Left renal pelvis (tissue), 4 donors: ENCODE measurements at places on chromosomes 3 and 15.

- no peak for DNase-seq
Observed at GRCh38 chr3:64756398-64756986, 68.7 kb upstream of the ADAMTS9 start.

- no peak for DNase-seq
Observed at GRCh38 chr15:78440375-78441373, 2.7 kb downstream of the IREB2 start.

- no peak for DNase-seq
Observed at GRCh38 chr3:53056442-53056841, 10.6 kb upstream of the SFMBT1 start.

DNA sequence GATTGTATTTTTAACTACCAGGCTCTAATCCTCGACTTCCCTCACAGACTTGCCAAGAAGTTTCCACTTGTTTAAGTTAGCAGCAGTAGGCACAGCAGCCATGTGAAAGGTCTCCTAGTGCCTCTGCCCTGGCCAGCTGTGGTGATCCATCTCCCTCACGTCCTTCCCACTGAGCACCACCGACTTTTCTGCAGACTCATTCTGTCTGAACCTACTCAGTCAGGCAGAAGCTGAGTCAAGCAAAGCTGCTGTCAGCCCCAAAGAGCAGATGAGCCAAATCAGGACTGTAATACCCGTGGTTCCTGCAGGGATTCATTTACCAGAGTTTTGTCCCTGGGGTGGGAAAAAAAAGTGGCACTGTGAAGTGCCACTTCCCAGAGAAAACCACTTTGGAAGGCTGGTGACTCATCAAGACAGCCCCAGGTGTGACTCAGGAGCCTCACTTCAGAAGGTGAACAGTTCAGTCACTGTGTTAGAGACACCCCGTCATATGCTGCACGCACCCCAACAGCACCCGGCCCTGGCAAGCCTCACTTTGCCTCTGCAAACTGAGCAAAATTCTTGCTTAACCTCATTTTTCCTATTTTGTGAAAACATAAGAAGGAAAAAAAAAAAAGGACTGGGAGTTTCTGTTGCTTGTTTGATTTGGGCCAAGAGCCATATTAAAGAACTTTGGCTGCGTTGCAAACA lies 76.0 kb downstream of the WWTR1 start:
- DNase-seq, result no peak

- no peak for DNase-seq
Observed at GRCh38 chr3:182957226-182957625, 23.1 kb downstream of the DCUN1D1 start.

- DNase-seq, result no peak
Observed at GRCh38 chr3:34924961-34925360, 714.4 kb upstream of the ARPP21 start.

- DNase-seq, result no peak
Observed at GRCh38 chr15:51051776-51052175, 42.9 kb downstream of the TNFAIP8L3 start.

DNA sequence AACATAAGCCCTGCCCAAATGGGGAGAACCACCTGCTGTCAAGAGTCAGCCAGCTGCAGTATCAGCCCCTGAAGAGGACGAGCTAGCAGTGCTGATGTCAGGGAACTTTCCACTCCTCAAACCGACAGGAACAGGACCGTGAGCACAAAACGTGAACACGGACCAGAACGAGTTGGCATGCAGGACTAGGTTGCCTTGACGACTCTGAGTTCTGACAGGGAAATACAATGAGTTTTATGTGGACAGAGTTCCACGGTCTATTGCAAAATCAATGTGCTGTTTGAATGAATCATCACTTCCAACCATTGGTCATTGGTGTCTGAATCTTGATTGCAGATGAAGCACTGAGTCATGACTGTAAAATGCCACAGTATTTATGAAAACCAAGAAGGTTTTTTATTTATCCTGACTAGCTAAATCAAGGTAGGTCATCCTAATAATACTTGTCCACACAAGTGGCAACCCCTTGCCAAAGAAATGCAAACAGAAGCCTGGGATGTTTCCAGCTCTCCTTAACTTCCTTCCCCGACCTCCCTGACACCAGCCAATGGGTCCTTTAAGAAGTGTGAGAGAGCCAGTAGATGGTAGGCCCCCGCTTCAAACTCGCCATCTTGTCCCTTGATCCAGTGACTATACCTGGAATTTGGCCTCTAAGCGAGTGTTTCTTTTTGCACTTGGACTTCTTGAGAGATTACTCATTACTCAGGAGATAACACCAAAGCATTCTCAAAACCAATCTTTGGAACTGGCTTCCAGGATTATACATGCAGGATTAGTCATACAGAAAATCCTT lies 119.6 kb downstream of the ASB7 start:
- DNase-seq, result no peak

DNA sequence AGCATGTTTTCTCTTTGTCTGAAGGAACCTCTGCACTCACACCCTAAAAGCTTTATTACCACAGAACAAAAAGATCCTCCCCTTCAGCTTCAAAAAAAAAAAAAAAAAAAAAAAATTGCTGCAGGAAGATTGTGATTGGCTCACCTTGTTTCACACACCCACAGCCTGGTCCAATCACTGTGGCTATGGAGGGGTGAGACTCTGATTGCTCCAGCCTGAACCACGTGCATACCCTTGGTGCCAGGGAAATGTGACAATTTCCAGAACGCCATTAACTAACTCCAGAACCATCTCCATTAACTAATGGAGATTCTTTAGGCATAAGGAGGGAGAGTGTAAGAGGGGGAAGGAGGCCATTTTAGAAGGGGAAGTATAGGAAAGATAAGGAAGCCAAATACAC lies 106.5 kb upstream of the CRBN start:
- DNase-seq, result no peak

GRCh38 chr15:62517541-62517940 lies 352.5 kb upstream of the C2CD4B start:
- DNase-seq, result no peak

DNA sequence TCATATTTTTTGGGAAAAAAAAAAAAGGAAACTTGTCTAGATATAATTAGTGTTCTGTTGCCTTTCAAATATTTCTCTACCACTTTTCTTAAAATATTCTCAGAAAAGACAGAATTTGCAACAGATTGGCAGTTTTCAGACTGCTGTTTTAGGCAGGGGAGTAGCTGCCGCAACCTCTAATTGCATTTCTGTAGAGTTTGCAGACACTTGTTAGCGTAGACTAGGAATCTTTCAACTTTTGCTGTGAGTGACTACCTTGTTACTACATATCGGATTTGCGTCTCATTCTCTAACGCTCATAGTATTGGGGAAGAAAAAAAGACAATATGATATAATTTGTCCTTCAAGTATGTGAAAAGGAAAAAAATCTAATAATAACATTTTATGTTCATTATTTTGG lies 10.7 kb downstream of the TGFBR2 start:
- no peak for DNase-seq

DNA sequence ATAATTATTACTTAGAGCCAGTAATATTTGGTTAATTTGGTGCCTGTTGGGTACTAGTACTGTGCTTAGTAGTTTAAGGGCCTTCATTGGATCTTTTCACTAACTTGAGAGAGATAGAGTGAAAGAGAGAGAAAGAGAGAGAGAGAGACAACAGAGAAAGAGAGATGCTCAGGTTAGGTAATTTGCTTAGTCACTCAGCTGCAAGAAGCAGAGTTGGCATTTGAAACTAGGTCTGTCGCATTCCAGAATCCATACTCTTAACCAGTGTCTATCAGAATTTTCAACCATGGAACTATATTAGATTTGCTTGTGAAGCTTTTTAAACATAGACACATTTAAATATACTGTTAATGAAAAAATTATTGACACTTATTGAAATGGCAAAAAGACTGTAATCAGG lies 31.1 kb upstream of the NUDT16 start:
- no peak for DNase-seq

- no peak for DNase-seq
Observed at GRCh38 chr3:58899953-58900298, 149.9 kb downstream of the CFAP20DC start.

GRCh38 chr15:91263632-91264531 lies 163.8 kb downstream of the SV2B start:
- no peak for DNase-seq

DNA sequence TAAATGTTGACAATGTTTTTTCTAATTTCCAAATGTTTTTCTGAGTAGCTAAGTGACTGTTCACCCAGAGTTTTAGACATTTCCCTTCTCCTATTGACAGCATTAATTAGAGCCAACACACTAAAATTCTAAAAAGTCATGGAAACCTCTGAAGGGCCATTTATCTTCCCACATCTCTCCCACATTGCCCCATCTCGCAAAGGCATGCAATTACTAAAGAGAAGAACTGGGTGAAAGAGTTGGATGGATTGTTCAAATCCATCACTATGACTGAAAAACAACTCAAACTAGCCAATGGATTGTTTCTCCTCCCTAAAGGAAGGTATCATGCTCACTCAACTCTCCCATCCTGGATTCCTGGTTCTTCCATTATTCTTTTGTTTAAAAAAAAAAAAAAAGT lies 30.0 kb upstream of the PHLDB2 start:
- no peak for DNase-seq

DNA sequence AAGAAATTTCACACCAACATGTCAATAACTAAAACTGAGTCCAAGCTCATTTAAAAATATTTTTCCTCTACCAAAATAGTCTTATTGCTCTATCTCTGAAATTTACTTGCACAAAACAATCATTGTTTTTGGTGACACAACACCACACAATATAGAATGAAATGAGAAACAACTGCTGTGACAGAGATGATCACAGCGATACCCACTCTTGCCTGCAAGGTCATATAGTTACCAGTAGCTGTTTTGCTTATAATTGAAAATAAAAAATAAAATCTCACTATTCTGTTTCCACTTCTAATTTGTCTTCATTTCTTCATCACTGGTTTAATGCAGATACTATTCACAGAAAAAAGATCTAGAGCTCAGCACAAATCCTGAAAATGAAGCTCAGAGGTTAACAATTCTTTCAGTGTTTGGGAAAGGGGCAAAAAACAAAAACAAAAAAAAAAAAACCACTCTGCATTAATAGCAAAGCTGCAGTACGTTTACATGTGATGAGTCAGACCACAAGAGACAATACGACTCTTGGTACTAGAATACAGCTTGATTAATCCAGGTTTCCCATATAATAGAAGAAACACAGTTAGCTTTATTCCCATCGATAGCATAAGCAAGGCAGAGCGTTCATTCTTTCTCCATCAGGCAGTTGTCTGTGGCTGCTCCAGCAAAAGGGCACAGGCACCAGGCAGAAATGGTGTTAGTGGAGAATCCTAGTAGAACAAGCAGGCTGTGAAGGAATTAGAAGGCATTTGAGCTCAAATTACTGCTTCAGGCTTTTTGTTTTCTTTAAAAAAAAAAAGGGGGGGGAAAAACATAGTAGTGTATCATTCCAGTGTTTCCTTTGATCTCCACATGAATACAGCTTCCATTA lies 773 bp downstream of the ANKRD28 start:
- no peak for DNase-seq

DNA sequence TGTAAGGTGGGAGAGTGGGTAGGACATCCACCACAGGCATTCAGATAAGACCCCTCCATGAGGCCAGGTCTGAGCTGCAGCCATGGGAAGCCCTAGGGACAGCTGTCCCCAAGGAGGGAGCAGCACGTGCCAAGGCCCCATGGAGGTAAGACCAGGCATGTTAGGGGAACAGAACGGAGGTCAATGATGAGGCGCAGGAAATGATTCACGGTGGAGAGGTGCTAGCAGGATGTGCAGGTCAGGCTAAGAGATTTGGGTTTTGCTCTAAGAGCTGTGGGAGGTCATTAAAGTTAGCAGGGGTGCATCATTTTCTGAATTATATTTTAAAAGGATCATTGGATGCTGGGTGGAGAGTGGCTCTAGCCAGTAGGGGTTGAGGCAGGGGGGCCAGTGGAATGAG lies 66.4 kb upstream of the SNRPA1 start:
- DNase-seq, result no peak

GRCh38 chr15:64072812-64073211 lies 20.8 kb downstream of the CIAO2A start:
- DNase-seq, result no peak

DNA sequence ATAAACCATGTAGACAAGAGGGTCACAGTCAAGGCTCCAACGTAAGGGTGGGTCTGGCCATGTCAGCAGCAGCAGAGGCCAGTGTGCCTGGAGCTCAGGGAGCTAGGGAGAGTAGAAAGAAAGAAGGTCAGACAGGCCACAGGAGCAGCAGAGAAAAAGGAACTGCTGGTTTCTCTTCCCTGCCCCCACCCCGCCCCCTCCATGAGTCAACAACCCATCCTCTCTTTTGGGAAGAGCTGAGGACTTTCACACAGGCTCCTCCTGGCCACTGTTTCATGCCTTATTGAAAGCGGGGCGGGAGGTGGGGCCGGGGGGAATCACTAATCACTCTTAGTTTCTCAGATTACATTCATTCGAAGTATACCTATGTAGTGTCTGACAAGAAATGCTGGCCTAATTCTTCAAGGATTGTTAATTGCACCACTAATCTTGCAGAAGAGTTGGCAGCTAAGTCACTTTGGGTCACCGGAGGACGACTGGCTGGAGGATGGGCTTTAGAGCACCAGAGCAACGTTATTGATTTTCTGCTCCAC lies 9.1 kb upstream of the SCG3 start:
- DNase-seq, result peak; percentile 7

DNA sequence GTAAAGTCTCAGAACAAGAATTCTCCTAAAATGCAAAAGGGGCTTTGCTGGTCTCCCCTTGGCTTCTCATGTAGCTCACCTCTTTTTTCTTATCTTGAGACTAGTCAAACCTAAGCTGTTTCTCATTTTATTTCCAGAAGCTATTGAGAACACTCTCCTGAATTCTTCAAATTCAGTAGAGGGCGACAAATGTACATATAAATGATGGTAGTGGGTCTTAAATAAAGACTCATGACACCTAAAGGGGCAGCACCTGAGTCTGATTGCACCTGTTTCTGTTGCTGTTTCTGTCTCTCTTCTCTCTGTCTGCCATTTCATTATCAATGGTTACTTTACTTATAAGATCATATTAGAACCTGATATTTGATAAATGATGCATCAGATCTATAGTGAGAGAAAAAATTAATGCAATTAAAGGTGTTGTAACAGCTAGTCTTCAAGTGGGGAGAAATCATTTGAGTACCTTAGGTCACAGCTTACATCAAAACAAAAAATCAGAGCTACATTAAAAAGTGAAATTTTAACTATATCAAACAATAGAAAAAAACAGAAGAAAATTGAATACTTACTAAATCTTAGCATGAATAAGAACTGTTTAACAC lies 7.0 kb downstream of the ADIPOQ start:
- no peak for DNase-seq

GRCh38 chr3:52269776-52270175 lies 8.7 kb downstream of the WDR82 start:
- DNase-seq, result no peak

DNA sequence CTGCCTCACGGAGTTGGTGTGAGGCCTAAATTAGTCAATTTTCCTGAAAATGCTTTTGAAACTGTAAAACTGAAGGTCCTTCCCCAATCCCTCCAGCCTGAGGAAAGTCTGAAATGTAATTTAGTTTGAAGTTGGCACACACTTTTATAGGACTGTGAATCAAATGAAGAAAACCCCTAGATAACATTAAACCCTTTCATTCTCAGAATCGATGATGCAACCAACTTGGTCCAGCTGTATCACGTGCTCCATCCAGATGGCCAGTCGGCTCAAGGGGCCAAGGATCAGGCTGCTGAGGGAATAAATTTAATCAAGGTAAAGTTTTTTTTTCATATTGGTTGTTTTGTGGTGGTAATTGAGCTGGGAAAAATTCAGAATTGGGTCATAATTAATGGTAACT lies 11.7 kb downstream of the MRPS22 start:
- no peak for DNase-seq
